Kidney (tissue), 22 donors: ENCODE measurements at places on chromosomes 5 and 9. TPM values are rescaled to one million over a fixed set of nuclear protein-coding genes. Genes with fewer than 3 reads are reported as not detected.
A peak's percentile ranks its signal among the peaks of the same experiment; 100 is the strongest.

DNA sequence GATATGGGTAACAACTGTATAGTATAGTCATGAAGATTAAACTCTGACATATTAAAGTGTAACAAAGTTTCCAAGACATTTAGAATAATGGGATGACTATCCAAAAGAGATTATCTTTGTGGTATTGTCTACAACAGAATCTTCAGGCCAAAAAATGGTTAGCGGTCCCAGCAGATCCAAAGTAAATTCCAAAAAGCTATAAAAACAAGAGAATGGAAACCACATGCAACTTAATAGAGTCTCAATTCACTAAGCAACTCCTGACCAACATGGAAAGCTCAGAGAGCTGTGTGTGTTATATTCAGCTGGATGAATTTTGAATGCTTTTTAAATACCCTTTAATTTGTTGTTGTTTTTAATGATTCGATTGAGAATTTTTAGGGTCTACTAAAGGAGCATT, 688.2 kb downstream of the CETN3 start:
- no peaks in the 10 kb centered on the region for H3K4me1 ChIP-seq
- H3K4me3 ChIP-seq, result no peak overlapping the region
- H3K36me3 ChIP-seq, result no peaks in the 10 kb centered on the region
- no peak overlapping the region for H3K27ac ChIP-seq
- H3K27me3 ChIP-seq, result no peaks in the 10 kb centered on the region
- DNase-seq, result no peak

DNA sequence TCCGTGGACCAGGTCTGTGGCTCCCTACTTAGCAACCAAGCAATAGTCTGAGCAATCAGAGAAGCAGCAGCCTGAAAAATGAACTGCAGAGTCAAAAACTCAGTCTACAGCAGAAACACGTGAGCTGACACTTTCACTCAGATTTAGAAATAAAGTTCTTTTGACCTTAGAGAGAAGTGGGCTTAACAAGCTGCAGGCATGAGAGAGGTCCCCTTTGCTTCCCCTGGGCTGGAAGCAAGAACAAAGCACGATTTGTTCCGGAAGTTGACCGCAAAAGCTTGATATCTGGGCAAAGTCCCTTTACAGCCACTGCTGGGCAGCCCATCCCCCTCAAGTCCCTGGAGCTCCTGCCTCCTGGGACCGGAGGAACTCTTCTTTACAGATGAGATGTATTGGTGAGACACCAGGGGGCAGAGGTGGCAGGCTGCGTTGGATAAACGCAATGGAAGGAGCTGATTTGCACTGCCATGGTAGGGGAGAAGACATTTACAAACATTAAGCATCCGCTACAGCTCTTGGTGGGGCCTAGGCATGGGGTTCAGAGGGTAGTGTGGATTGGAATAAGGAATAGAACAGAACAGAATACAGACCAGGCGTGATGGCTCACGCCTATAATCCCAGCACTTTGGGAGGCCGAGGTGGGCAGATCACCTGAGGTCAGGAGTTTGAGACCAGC, 5.8 kb upstream of the SOWAHA start:
- no peak overlapping the region for H3K4me3 ChIP-seq
- H3K4me1 ChIP-seq, result no peaks in the 10 kb centered on the region
- peak; percentile 53 for DNase-seq

GRCh38 chr9:34372467-34373011, 4.2 kb downstream of the MYORG start:
- DNase-seq, result peak; percentile 68
- H3K36me3 ChIP-seq, result peaks cover 14% of the 10 kb centered on the region
- no peak overlapping the region for H3K4me3 ChIP-seq
- H3K27me3 ChIP-seq, result peaks cover 4% of the 10 kb centered on the region
- no peaks in the 10 kb centered on the region for H3K4me1 ChIP-seq

DNA sequence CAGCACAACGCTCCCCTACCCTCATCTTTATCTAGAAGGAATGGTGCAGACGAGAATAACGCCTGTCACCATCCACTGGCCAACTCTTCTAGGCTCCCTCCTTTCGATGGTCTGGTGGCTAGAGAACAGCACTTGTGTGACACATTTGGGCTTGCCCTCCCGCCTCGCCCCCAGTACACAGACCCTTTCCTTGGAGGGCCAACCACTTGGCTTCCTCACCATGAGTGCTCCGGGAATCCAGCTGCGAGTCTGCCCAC, 1.4 kb downstream of the GNAQ start:
- no peaks in the 10 kb centered on the region for H3K36me3 ChIP-seq
- peak overlapping the region; percentile 70 for H3K4me3 ChIP-seq
- H3K27me3 ChIP-seq, result no peaks in the 10 kb centered on the region
- H3K4me1 ChIP-seq, result peaks cover 4% of the 10 kb centered on the region

GRCh38 chr5:120954255-120954654, 490.2 kb downstream of the PRR16 start:
- no peaks in the 10 kb centered on the region for H3K36me3 ChIP-seq
- no peaks in the 10 kb centered on the region for H3K27me3 ChIP-seq
- no peaks in the 10 kb centered on the region for H3K4me1 ChIP-seq
- H3K27ac ChIP-seq, result no peak overlapping the region
- no peak overlapping the region for H3K4me3 ChIP-seq
- DNase-seq, result no peak

DNA sequence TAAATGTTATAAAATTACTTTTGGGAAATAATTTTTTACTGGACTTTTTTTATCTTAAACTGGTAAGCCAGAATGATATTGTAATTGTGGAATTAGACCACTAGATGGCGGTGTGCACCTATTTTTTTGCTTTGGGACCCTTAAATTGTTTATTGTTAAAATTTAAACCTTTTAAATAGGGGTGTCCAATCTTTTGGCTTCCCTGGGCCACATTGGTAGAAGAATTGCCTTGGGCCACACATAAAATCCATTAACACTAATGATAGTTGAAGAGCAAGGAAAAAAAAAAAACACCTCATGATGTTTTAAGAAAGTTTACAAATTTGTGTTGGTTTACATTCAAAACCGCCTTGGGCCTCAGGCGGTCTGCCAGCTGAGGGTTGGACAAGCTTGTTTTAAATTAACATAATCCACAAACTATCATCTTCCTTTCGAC, 28.4 kb upstream of the GADD45G start:
- H3K36me3 ChIP-seq, result no peaks in the 10 kb centered on the region
- no peak for DNase-seq
- H3K27ac ChIP-seq, result no peak overlapping the region

DNA sequence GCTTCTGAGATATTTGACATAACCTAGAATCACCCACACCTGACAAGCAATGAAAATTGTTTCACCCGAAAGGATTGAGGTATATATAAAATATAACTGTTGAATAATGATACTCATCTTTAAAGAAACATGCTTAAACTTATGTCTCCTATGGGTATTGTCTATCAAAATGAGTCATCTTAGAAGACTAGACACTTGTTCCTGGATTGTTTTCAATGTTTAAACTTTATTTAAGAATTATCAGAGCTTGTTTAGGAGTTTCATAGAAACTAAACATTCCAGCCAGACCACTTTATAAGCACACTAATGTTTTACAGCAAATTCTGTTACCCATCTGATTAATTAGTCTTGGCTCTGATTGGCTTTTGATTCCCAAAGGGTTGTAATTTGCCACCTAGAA, 19.6 kb downstream of the NFX1 start:
- H3K36me3 ChIP-seq, result peaks cover 49% of the 10 kb centered on the region
- no peaks in the 10 kb centered on the region for H3K27me3 ChIP-seq
- no peaks in the 10 kb centered on the region for H3K4me1 ChIP-seq
- no peak overlapping the region for H3K4me3 ChIP-seq
- no peak for DNase-seq
- no peak overlapping the region for H3K27ac ChIP-seq

DNA sequence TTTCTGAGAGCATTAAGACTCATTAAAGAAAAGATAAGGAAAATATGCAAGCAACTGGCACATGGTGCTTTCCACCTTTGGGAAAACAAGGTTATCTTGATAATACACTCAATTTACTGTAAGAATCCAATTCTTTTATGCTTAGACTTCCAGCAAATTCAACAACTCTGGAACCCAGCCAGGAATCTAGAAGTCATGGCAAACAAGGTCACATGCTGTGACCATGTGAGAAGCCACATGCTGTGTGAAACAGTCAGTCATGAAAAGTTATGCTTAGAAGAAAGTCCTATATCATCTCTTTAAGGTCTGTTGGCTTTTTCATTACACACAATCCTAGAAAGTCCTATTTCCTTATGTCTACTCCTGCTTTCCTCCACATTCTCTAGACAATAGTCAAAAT, 581.8 kb upstream of the C9orf72 start:
- no peaks in the 10 kb centered on the region for H3K4me1 ChIP-seq
- H3K27ac ChIP-seq, result no peak overlapping the region
- DNase-seq, result peak; percentile 56
- no peaks in the 10 kb centered on the region for H3K27me3 ChIP-seq
- H3K36me3 ChIP-seq, result no peaks in the 10 kb centered on the region

GRCh38 chr5:179219661-179220620, 125.3 kb downstream of the ADAMTS2 start:
- no peaks in the 10 kb centered on the region for H3K36me3 ChIP-seq
- no peak overlapping the region for H3K27ac ChIP-seq
- no peaks in the 10 kb centered on the region for H3K27me3 ChIP-seq
- no peaks in the 10 kb centered on the region for H3K4me1 ChIP-seq

DNA sequence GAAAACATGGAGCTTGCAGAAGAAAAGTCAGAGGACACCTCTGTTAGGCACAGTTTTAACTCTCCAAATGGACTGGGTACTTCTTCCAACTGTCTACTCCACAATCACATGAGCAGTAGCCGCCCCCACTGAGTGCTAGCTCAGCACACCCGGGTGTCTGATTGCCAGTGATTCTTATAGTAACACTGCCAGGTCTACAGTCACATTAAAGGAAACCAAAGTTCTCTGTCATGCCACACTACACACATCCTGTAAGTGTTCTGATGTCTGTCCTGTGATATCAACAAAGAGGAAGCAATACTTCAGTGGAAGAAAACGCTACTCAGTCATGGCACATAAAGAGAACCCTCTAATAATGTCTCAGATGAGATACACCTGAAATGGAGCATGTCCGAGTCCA, at the start of gene HAVCR2:
Gene HAVCR2 (minus strand): TSS at position 69 of the 400 bp plus-strand sequence. CDS start 61 bp downstream, at position 8.
- H3K27me3 ChIP-seq, result no peaks in the 10 kb centered on the region
- no peaks in the 10 kb centered on the region for H3K36me3 ChIP-seq
- peak within 1 kb of the TSS; percentile 37 for H3K27ac ChIP-seq
- peak within 1 kb of the TSS; percentile 58 for H3K4me3 ChIP-seq
- DNase-seq, result no peak

- H3K36me3 ChIP-seq, result no peaks in the 10 kb centered on the region
- no peaks in the 10 kb centered on the region for H3K4me1 ChIP-seq
- no peak for DNase-seq
- H3K4me3 ChIP-seq, result no peak overlapping the region
These were observed 48.2 kb upstream of the RASEF start for GRCh38 chr9:83111169-83111568.

IRX4 gene
- total RNA-seq, result not detected

DNA sequence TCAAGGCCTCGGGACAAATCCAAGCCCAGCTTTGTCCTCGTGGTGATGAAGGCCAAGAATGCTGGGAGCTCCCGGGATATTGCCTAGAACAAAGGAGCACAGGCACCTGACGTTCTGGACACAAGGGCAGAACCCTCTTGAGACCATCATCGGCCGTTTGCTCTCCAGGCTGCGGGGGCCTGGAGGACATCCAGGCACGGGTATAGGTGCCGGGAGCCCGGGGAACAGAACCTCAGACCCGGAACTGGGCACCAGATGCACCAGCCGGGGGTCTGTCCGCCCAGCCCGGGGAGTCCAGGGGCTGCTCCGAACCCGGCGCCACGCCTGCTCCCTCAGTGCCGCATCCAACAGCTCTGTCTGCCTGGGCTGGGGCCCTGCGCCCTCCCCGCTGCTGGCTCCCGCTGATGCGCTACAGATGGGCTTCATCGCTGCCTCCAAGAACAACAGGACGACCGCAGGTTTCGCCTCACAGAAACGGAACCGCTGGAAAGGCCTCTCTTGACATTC, 88.0 kb downstream of the ADAMTS2 start:
- no peak for DNase-seq
- H3K27ac ChIP-seq, result no peak overlapping the region
- no peaks in the 10 kb centered on the region for H3K4me1 ChIP-seq
- no peaks in the 10 kb centered on the region for H3K36me3 ChIP-seq
- H3K4me3 ChIP-seq, result no peak overlapping the region

- H3K27ac ChIP-seq, result no peak overlapping the region
- no peaks in the 10 kb centered on the region for H3K36me3 ChIP-seq
- no peak for DNase-seq
- H3K4me3 ChIP-seq, result no peak overlapping the region
- H3K27me3 ChIP-seq, result no peaks in the 10 kb centered on the region
- no peaks in the 10 kb centered on the region for H3K4me1 ChIP-seq
These were observed 4.2 kb upstream of the ZNF366 start for GRCh38 chr5:72511366-72511765.

- H3K4me3 ChIP-seq, result no peak overlapping the region
- no peaks in the 10 kb centered on the region for H3K27me3 ChIP-seq
- DNase-seq, result no peak
- no peaks in the 10 kb centered on the region for H3K4me1 ChIP-seq
These were observed 43.6 kb upstream of the FYB1 start for GRCh38 chr5:39262981-39263380.
